NCI-H510A treated with DMSO at 0.1 percent for 48 hours (cell line): ENCODE measurements at places on chromosomes 6 and 20.

GRCh38 chr20:57251344-57251743 is 15.1 kb downstream of the BMP7 start:
- DNase-seq, result no peak

DNA sequence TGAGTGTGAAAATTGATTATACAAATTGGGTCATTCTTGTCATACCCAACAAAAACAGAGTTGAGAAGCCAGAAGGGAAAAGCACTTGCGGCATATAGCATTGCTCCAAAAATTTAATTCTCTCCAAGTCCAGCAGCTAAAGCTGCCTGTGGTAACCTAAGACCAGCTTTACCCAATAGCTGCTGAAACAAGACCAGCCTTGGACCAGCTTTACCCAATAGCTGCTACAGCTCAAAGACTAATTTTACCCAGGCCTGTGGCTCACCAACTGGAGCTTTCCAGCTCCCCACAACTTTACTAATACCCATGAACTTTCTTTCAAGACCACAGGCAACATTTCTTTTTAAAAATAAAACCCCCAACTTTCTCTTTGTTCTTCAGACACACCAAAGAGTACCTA is 32.8 kb upstream of the ZNF133 start:
- no peak for DNase-seq

DNA sequence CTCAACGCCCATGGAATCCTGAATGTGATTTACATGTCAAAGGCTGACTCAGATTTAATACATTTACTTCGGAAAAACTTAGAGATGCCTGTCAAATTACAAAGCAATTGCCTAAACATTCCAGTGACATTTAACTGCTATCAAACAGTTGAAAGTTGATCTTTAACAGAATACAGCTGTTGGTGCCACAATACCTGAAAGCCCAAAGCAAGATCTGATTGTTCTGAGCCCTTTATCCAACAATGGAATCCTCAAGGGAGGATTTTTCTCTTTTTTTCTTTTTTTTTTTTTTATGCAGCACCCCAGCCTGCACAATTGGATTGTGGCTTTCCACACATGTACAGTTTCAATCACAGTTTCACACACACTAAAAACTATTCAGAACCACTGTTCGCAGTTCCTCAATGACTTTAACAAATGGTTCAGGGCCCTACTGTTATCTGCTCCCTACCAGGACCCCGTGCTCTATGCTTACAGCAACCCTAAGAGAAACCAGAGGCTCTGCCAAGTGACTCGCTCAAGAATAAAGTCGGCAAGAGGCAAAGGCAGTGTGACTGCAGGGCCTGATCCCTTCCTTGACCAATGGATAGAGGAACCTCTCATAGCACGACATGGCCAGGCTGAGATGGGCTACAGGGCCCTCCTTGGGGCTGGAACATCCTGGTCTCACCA is 33.3 kb downstream of the EPB41L2 start:
- DNase-seq, result no peak

DNA sequence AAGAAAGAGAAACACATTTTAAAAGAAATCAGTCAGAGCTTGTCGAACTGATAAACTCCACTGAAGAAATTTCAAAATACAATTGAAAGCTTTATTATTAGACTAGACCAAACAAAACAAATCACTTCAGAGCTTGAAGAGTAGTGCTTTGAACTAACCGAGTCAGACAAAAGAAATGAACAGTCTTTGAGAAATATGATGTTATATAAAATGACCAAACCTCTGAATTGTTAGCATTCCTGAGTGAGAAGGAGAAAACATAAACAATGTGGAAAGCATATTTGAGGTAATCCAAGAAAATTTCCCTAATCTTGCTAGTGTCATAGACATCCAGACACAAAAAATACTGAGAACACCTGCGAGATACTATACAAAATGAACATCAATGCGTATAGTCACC is 13.2 kb upstream of the CST4 start:
- DNase-seq, result no peak

DNA sequence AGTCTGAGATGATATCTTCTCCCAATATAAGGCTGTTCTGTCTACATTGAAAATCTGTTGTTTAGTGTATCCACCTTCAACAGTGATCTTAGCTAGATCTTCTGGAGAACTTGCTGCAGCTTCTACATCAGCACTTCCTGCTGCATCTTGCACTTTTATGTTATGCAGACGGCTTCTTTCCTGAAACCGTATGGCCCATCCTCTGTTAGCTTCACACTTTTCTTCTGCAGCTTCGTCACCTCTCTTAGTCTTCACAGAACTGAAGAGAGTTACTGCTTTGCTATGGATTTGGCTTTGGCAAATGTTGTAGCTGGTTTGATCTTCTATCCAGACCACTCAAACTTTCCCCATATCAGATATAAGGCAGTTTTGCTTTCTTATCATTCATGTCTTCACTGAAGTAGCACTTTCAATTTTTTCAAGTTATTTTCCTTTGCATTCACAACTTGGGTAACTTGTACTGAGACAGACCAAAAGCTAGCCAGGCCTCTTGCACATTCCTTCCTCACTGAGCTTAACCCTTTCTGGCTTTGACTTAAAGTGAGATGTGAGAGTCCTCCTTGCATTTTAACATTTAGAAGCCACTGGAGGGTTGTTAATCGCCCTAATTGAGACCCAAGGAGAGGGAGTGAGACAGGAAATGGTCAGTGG is 110.1 kb downstream of the PREP start:
- no peak for DNase-seq

DNA sequence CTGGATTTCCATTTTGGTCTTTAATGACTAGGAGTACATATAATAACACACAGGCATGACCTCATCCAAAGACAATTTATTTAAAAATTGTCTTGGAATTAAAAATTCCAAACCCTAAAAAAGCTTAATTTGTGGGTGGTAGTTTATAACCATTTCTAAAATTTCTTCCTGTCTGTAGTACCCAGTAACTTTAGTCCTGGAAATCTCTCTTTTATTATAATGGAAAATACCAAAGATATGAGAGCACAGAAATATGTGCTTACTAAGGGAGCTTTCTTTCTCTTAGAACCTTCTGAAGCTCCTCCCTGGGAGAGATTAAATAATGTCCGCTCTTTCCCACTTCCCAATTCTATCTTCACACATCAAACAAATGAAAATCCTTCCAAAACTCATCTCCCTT is 70.5 kb upstream of the PRL start:
- no peak for DNase-seq

- DNase-seq, result no peak
These were observed 2.4 kb downstream of the COL11A2 start for GRCh38 chr6:33189625-33190448.

DNA sequence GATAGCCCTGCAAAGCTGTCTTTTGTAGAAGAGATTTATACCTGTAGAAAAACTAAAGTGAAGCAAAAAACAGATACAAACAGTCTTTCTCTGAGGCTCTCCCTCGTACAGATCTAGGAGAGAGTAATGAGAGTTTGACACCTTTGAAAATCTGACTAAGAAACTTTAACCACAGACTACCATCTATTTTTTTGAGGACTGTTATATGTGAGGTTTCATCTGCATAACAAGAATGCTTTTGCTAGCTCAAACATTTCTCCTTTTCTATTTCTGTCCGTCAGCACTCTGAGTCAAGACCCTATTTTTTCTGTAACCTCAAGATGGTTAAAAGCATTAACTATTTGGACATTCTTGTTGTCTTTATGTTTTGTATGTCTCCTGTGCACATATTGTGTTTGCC is 193.0 kb downstream of the BTBD3 start:
- DNase-seq, result no peak

DNA sequence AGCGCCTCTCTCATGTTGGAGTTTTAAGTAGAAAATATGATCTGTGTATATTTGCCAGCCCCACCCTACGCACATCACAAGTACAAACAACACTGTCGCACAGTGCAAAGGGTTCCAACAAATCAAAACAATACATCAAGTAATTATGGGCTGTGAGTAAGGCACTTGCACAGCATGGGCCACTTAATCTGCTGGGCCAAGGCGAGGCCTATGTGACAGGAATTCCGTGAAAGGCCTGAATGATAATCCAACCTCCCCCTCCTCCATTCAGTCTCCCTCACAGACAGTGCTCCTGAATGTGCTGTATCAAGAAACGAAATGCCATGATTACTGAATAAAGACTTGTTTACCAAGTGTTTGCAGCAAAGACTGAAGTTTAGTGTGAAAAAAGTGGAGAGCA is 130.1 kb upstream of the SLC2A12 start:
- peak; percentile 16 for DNase-seq

DNA sequence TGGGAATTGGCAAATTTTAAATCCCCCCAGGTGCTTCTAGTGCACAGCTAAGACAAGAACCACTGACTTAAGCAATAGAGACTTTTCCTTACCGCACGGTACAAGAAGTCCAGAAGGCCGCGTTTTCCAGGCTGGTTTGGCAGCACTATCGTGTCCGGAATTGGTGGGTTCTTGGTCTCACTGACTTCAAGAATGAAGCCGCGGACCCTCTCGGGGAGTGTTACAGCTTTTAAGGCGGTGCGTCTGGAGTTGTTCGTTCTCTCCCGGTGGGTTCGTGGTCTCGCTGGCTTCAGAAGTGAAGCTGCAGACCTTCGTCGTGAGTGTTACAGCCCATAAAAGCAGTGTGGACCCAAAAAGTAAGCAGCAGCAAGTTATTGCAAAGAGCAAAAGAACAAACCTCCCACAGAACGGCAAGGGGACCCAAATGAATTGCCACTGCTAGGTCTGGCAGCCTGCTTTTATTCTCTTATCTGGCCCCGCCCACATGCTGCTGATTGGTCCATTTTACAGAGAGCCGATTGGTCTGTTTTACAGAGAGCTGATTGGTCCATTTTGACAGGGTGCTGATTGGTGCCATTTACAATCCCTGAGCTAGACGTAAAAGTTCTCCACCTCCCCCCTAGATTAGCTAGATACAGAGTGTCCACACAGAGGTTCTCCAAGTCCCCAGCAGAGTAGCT is 264.5 kb downstream of the PREX1 start:
- no peak for DNase-seq

DNA sequence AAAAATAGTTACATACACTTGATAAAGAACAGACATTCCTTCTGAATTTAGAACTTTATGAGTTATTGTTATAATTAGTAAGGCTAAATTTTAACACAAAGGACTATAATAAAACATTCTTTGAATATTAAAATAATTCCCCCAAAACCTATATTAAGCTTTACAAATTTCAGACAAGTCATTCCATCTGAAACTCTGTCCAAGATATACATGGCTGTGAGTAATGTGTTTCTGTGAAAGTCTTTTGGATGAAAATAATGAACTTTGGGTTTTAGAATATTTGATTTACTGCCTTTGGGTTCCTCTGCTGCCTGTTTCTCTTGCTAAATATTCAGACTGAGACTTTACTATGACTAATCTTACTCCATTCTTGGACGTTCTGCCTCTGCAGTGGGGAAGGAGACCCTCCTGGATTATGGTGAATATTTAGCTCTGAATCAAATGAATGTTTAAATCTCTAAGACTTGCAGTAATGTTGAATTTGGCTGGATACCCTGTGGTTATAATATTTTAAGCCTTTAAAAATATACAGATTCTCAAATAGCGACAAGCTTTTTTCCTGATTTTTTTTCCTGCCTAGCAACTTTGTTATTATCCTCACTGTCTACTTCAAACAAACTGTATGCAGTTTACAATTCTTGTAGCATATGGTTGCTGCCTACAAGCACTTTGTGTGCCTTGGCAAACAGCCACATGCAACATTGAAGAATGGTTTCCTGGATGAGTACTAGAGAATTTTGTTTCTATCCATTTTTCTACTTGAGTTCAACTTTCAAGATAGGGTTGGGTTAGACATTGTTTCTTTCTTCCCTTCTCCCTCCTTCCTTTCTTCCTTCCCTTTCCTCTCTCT is 51.4 kb downstream of the TXLNB start:
- DNase-seq, result peak; percentile 53

- peak; percentile 70 for DNase-seq
These were observed 26.2 kb downstream of the MYO6 start for GRCh38 chr6:75775219-75775618.

DNA sequence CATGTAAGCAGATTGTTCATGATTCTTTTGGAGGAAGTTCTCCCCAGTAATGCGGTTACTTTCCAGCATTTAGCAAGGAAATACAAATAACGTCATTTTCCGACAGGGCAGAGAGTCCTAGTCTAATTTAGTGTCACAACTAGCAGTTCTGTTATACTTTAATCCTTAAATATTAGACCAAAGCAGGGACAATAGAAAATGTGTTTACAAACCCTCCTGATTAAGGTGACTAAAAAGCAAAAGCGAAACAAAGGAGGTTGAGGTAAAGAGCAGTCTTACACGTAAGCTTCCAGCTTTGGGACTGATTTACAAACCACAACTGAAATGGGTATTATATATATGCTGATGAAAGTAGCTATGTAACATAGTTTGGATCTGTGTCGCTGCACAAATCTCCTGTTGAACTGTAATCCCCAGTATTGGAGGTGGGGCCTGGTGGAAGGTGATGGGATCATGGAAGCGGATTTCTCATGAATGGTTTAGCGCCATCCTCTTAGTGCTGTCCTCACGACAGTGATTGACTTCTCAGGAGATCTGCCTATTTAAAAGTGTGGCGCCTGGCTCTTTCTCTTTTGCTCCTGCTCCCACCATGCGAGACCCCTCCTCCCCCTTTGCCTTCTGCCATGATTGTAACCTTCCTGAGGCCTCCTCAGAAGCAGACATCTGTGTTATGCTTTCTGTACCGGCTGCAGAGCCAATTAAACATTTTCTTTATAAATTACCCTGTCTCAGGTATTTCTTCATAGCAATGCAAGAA is 81.9 kb downstream of the PLCB1 start:
- no peak for DNase-seq

GRCh38 chr6:119284861-119285521 is 64.6 kb downstream of the MAN1A1 start:
- no peak for DNase-seq

DNA sequence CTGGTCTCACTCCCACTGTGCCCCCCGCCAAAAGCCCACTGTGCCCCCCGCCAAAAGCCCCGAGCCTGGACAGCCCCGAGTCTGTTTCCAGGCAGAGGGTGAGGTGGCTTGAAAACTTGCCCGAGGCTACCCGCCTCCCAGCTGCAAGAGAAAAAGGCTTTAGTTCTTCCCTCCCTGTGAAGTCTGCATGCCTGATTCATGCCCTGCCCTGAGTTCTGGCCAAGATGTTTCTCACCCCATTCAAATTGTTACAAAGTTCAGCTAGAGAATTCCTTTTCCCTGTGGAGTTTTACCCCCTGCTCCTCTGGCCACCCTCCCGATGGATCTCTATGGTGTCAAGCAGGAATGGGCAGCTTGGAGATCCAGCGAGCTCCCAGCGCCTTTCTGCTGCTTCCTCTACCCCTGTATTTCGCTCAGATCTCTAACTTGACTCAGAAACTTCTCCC is 298.8 kb upstream of the MAP3K7 start:
- DNase-seq, result no peak
